Pancreas (tissue), 10 donors: ENCODE measurements at places on chromosomes 4 and X. TPM values are rescaled to one million over a fixed set of nuclear protein-coding genes. Genes with fewer than 3 reads are reported as not detected.

The SLC10A6 gene
- polyA plus RNA-seq: 0.35 TPM

The GYPB gene
- not detected for polyA plus RNA-seq

The LDB2 gene
- polyA plus RNA-seq: 4.9 TPM

The CXCL11 gene
- polyA plus RNA-seq: 0.73 TPM

The SHOX gene
- not detected for polyA plus RNA-seq

The PPBP gene
- polyA plus RNA-seq: not detected

The NAP1L3 gene
- polyA plus RNA-seq: 0.49 TPM

The TBC1D8B gene
- 4.9 TPM for polyA plus RNA-seq

The UBE2D3 gene
- polyA plus RNA-seq: 98.2 TPM

The GAGE2A gene
- not detected for polyA plus RNA-seq

The POLR2B gene
- polyA plus RNA-seq: 19.2 TPM

The UGT2A3 gene
- 27.1 TPM for polyA plus RNA-seq

The PCDH18 gene
- 0.99 TPM for polyA plus RNA-seq

The MAGIX gene
- polyA plus RNA-seq: 25.7 TPM

The CENPVL1 gene
- not detected for polyA plus RNA-seq

The RBMXL3 gene
- polyA plus RNA-seq: not detected

The PRSS48 gene
- not detected for polyA plus RNA-seq

The TRPC5OS gene
- polyA plus RNA-seq: 0.05 TPM

The SMIM20 gene
- 25.0 TPM for polyA plus RNA-seq

The GYPA gene
- not detected for polyA plus RNA-seq

The DIPK2B gene
- polyA plus RNA-seq: 5.5 TPM

The FAM47E gene
- 14.8 TPM for polyA plus RNA-seq

The TSPAN6 gene
- polyA plus RNA-seq: 11.4 TPM

The GLRB gene
- polyA plus RNA-seq: 4.1 TPM

The CT47A1 gene
- not detected for polyA plus RNA-seq

The KLHL4 gene
- 0.21 TPM for polyA plus RNA-seq

The PPP1R2C gene
- polyA plus RNA-seq: not detected

The OTUD5 gene
- 32.5 TPM for polyA plus RNA-seq

The PNCK gene
- 0.28 TPM for polyA plus RNA-seq

The SLC10A4 gene
- polyA plus RNA-seq: 0.42 TPM

The AKAP14 gene
- polyA plus RNA-seq: not detected

The DMRTC1 gene
- 0.66 TPM for polyA plus RNA-seq

The FRG2 gene
- polyA plus RNA-seq: not detected

The AGA gene
- 16.7 TPM for polyA plus RNA-seq

The TNIP3 gene
- polyA plus RNA-seq: not detected

The CHRNA9 gene
- polyA plus RNA-seq: not detected

The KLHL34 gene
- not detected for polyA plus RNA-seq

The TIMM17B gene
- polyA plus RNA-seq: 29.8 TPM

The DUX4 gene
- not detected for polyA plus RNA-seq

The ARAF gene
- polyA plus RNA-seq: 78.7 TPM

The RNF212 gene
- 40.3 TPM for polyA plus RNA-seq

The MAGEA4 gene
- polyA plus RNA-seq: not detected

The DDX53 gene
- not detected for polyA plus RNA-seq
